ENCODE measurements at places on chromosomes 12 and 14.

GRCh38 chr12:116547955-116548501 lies 11.2 kb upstream of the MAP1LC3B2 start:
- no peak for DNase-seq

DNA sequence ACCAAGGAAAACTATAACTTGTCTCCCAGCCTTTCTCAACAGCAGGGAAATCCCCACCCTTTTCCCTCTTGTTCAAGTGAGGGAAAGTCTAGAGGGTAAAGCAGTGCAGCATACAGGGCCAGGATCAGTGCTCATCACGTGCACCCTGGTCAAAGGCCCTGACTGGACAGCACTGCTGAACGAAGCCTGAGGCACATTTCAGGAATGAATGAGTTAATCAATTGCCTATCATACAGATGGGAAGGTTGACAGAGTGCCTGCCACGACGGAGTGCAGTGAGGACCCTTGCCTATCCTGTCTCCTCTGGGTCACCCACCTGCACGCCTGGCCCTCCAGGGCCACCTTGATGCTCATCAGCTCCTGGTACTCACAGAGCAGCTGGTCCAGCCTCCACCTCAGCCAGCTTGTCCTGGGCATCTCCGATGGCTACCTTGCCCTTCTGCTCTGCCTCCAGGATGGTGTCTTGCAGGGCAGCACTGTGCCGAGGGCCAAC lies 11.7 kb upstream of the KRT73 start:
- no peak for DNase-seq

GRCh38 chr12:94171595-94171930 lies 23.2 kb downstream of the PLXNC1 start:
- DNase-seq, result no peak

- no peak for DNase-seq
Measured at GRCh38 chr14:28755884-28756268, 10.7 kb upstream of the FOXG1 start.

Measured in head of caudate nucleus (tissue), 42 donors.